ENCODE measurements at places on chromosomes 2 and 18.

DNA sequence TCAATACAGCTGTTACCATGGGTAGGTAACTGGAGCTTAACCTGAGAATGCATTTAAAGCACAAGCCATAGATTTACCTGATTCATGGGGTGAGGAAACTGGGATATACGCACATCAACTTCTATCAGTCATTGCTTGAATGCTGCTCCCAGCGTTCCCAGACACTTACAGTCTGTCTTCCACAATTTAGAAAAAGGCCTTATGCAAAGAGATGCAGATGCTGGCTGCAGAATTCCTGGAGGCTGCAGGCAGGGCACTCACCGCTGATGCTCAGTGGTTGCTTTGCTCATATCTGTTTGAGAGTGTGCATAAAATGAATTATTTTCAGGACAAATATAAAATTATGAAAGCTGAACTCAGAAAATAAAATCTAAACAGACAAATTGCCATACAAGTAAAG lies 950.7 kb upstream of the PIK3C3 start:
- no peak for DNase-seq

GRCh38 chr18:57804557-57804956 lies 1.4 kb upstream of the ATP8B1 start:
- no peak for DNase-seq

GRCh38 chr2:229380101-229380625 lies 109.1 kb upstream of the PID1 start:
- DNase-seq, result no peak

DNA sequence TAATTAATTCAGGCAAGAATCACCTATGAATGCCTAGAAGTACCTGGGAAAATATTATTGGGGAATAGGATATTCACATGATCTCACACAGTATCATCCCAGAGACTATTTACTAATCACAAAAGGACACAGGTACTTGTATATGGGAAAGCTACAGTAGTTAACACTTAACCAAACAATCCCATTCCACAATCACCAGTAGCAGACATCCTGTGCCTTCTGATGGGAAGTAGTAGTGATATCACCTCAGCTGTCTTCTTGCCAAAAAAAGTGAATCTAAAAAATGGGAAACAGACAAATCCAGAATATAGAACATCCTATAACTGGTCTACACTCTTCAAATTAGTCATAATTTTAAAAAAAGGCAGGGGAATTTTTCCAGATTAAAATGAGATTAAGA lies 75.6 kb upstream of the CCDC150 start:
- no peak for DNase-seq

DNA sequence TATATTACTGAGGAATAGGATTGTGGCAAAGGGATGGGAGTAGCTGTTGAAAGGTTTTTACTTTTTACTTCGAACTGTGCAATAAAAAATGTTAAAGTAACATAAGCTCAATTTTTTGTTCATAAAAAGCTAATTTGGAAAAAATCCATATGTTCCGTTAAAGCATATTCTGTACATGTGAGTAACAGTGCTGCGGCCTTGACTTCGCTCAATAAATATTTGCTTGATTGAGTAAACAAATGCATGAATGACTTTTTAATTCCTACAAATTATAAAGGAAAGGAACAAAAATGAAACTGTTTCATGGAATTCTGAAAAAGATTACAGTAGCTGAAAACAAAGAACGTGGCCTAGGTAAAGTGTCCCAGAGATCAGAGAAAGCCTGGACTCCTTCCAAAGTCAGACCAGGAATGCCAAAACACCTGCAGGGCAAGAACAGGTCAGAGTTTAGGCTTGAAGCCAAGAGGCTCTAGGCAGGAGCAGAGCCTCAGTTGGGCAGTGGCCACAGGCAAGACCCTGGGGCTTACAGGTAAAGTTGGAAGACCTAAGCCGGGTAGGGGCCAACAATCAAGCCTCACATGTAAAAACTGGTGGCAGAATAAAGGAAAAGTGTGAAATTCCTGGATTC lies 44.3 kb upstream of the FIGN start:
- DNase-seq, result no peak

DNA sequence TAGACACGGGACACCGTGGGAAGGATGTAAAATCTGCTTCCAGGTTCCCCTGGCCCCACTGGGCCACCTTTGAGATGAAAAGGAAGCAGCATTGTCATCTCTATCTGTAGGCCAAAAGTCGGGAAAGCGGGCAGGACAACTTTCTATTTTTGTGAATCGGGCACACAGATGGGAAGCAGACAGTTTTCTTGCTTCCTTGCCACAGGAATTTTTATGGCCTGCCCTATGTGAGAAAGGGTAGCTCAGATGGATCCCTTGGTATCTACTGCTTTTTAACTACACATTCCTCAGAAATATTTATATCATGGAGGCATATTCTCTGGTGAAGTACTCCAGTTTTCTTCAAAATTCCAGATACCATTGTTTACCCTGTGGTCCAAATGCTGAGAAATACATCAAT lies 735.5 kb downstream of the CBLN2 start:
- no peak for DNase-seq

- DNase-seq, result no peak
Observed at GRCh38 chr2:100245681-100246080, 76.6 kb downstream of the LONRF2 start.

- peak; percentile 53 for DNase-seq
Observed at GRCh38 chr18:10463741-10464140, 9.3 kb downstream of the APCDD1 start.

GRCh38 chr2:46051085-46051484 lies 246.1 kb upstream of the EPAS1 start:
- no peak for DNase-seq

DNA sequence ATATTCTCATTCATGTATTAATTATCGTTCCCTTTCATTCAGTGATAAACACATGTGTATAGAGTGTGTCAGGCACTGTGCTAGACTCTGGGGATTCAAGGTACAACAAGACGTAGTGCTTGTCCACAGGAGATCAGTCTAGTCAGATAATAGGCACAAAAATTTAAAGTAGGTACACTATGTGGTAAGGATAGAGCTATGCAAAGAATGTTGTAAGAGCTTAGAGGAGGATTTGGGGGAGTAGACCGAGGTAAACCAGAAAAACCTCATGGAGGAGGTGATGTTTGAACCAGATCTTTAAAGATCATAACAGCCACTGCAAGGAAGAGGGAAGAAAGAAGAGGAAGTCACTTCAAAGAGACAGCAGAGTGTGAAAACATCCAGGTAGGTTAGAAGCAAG lies 256.9 kb upstream of the DDX18 start:
- DNase-seq, result no peak

GRCh38 chr2:197925204-197925603 lies 120.8 kb downstream of the PLCL1 start:
- no peak for DNase-seq

GRCh38 chr2:71130905-71131244 lies 441 bp downstream of the MPHOSPH10 start:
- no peak for DNase-seq

GRCh38 chr2:241817126-241817820 lies 8.3 kb downstream of the NEU4 start:
- DNase-seq, result no peak

DNA sequence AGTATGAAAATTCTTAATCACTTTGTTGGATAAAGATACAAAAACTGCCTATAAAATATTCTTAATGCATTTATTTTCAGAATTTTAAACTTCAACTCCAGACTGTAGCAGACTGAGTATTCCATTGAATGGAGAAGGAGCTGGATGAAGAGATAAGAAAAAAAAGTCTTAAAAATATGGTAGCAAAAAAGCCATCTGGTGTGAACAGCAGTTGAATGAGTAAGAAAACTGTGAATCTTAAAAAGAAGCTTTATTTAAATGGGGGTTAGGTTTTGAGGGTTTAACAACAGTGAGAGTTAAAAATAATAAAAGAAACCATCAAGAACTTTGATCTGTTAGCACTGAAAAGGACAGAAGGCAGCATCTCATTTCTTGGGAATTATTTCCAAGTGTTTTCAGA lies 91.5 kb downstream of the KCNH7 start:
- DNase-seq, result no peak

GRCh38 chr2:39093218-39093898 lies 27.5 kb downstream of the SOS1 start:
- no peak for DNase-seq

DNA sequence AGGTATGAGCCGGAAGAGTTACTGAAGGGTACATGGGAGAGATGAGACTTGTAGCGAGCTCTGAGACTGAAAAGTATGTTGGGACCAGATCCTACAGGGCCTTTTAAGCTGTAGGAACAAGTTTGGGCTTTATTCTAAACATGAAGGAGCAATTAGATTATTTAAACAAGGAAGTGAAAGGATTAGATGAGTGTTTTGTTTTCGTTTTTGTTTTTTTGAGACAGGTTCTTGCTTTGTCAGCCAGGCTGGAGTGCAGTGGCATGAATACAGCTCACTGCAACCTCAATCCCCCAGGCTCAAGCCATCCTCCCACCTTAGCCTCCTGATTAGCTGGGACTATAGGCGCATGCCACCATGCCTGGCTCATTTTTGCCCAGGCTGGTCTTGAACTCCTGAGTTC lies 110.7 kb downstream of the C1D start:
- DNase-seq, result no peak

GRCh38 chr2:86000938-86001312 lies 104.8 kb downstream of the POLR1A start:
- no peak for DNase-seq

DNA sequence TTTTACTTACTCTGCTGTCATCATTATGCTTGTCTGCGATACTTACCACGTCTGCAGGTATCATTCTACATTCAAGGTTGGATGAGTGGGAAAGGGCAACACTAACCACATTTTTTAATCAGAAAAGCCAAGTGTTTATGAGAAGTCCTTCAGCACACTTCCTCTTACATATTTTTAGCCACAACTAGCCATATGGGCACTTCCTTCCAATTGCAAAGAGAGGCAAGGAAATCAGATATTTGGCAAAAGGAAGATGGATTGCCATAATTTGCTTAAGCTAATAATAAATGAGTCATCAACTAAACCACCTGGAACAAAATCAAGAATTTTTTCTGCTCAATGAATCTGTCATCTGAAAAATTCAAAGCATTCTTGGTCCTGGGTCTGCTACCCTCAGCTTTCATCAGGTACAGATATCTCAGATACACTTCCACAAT lies 16.7 kb upstream of the MRO start:
- no peak for DNase-seq

- DNase-seq, result no peak
Observed at GRCh38 chr2:113978524-113979190, 88.8 kb downstream of the ACTR3 start.

- no peak for DNase-seq
Observed at GRCh38 chr2:176127774-176128072, 1.8 kb upstream of the HOXD8 start.

- no peak for DNase-seq
Observed at GRCh38 chr2:219159771-219160185, 837 bp downstream of the NHEJ1 start.

DNA sequence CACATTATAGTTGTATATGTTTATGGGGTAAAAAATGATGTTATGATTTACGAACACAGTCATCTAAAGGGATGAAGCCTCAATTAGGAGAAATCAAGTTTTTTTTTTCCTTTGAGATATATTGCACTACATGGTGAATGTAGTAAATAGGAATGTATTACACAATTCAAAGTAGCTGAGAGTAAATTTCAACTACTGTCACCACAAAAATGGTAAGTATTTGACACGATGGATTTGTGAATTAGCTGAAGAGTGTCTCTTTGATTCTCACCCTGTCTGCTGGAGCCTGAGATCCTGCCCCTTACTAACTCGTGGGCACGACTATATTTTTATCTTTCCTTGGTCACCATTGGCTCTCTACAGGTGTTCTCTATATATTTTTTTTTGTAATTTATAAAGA lies 540.4 kb upstream of the DSEL start:
- no peak for DNase-seq

DNA sequence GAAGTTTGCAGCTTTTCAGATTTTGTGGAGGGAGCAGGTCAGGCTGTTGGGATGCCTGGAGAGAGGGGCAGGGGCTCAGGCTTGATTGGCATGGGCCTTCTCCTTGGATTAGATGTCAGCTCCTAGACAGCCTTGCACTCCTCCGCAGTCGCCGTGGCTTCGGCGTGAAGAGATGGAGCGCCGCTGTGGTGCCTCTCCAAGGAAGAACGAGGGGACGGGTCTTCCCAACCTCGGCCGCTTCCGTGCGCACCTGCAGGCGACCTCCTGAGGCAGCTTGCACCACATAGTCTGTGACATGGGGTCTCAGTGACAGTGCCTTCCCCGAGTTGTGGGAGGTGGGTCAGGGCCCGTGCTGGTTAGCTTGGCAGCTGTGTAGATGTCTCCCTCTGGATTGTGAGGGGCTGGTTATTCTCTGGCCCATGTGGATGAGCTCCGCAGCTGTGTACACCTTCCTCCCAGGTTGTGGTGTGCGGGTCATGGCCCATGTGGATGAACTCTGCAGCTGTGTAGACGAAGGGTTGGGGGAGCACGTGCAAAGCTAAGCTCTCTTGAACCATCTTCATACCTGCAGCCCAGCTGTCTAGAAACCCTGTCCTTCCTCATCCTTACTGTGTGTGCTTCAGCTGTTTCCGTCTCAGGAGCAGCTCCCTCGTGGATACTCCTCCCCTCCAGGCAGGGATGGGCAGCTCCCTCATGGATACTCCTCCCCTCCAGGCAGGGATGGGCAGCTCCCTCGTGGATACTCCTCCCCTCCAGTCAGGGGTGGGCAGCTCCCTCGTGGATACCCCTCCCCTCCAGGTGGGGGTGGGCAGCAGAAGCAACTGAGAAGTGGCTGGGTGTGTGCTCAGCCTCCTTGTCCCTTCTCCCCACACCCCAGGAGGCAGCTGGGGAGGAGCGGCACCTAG lies 170.3 kb downstream of the LDLRAD4 start:
- DNase-seq, result no peak

DNA sequence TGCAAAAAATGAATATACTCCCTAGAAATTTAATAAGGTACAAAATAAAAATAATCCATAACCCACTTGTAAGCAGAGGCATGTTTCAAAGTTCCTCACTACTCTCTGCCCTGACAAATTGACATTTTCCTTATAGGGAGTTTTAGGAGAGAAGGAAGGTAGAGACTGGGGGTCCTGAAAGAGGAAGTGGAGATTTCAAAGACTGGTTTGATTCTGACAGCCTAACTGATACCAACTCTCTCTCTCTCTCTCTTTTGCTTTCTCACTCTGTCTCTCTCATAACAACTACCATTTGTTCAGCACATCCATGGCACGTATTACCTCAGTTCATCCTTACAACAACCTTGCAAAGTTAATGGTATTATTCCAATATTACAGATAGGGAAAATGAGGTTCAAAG lies 18.6 kb downstream of the FZD7 start:
- DNase-seq, result no peak

- DNase-seq, result no peak
Observed at GRCh38 chr2:17263570-17263968, 254.7 kb downstream of the RAD51AP2 start.

GRCh38 chr2:52916981-52917380 lies 850.6 kb upstream of the CHAC2 start:
- no peak for DNase-seq

- no peak for DNase-seq
Observed at GRCh38 chr18:41548521-41549260, 406.3 kb upstream of the PIK3C3 start.

- no peak for DNase-seq
Observed at GRCh38 chr2:223026357-223027110, 25.5 kb upstream of the KCNE4 start.

GRCh38 chr2:139759000-139759505 lies 978.9 kb upstream of the NXPH2 start:
- no peak for DNase-seq

- DNase-seq, result no peak
Observed at GRCh38 chr2:40690036-40690435, 238.1 kb upstream of the SLC8A1 start.
